MCF 10A (cell line): ENCODE measurements at places on chromosomes 1 and 21.

GRCh38 chr1:40823345-40823744 lies 38.8 kb downstream of the CITED4 start:
- DNase-seq, result no peak

- no peak for DNase-seq
These were observed 7.5 kb downstream of the HTR1D start for GRCh38 chr1:23209770-23210169.

GRCh38 chr1:27009601-27010197 lies 3.0 kb downstream of the TENT5B start:
- DNase-seq, result peak; percentile 89

DNA sequence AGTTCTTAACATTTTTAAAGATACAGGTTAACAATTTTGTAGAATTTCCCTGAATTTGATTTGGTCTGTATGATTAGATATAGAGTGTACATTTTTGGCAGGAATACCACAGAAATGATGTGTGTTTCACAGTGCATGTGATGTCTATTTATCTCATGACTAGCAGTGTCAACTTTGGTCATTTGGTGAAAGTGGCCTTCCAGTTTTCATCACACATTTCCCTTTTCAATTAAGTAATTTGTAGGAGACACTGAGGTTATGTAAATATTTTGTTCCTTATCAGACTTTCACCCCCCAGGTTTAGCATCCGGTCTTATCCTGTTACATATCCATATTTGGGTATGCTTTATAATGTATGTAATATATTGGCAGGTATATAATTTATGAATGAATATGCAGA lies 41.8 kb downstream of the MAP3K7CL start:
- no peak for DNase-seq

DNA sequence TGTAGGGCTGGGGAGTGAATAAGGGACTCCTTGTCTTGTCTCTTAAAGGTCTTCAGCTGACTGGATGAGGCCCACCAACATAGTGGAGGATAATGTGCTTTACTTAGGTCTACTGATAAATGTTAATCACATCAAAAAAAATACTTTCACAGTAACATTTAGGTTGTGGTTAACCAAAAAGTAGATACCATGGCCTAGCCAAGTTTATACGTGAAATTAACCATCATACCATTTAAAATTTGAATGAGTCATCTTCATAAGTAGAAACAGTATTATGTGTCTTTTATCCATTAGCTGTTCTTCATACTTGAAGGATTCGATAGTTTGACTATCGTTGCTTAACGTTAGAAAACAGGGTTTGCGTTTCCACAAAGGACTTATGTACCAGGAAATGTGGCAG lies 80.9 kb downstream of the MTR start:
- no peak for DNase-seq

GRCh38 chr1:78279051-78279450 lies 211.7 kb upstream of the PTGFR start:
- peak; percentile 92 for DNase-seq

GRCh38 chr1:96845464-96845863 lies 123.9 kb downstream of the PTBP2 start:
- peak; percentile 35 for DNase-seq
